ENCODE measurements at places on chromosomes 13 and 19.

DNA sequence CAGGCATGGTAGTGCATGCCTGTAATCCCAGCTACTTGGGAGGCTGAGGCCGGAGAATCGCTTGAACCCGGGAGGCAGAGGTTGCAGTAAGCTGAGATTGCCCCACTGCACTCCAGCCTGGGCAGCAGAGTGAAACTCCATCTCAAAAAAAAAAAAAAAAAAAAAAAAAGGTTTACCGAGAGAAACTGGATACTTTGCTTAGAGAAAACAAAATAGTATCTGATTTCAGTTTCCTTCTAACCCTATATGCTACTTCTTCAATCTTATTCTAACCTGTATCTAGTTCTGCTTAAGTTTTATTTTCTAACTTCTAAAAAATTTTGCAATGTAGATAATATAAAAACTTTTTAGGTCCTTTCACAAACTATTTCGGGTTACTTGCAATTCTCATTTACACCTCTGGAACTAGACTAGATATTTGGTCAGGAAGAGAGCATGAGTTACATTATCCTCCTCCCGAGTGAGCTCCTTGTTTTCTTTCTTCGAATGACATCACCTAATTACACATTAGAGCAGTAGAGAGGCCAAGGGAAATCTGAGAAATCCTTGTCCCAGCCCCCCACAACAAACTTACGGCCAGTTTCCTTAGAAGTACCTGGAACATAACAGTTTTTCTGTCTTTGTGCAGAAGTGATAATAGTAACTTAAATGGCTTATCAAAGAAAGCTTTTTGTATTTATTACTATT lies 128.9 kb downstream of the B3GLCT start:
- DNase-seq, result no peak

GRCh38 chr19:21569494-21569865 lies 64.1 kb downstream of the ZNF429 start:
- no peak for DNase-seq

DNA sequence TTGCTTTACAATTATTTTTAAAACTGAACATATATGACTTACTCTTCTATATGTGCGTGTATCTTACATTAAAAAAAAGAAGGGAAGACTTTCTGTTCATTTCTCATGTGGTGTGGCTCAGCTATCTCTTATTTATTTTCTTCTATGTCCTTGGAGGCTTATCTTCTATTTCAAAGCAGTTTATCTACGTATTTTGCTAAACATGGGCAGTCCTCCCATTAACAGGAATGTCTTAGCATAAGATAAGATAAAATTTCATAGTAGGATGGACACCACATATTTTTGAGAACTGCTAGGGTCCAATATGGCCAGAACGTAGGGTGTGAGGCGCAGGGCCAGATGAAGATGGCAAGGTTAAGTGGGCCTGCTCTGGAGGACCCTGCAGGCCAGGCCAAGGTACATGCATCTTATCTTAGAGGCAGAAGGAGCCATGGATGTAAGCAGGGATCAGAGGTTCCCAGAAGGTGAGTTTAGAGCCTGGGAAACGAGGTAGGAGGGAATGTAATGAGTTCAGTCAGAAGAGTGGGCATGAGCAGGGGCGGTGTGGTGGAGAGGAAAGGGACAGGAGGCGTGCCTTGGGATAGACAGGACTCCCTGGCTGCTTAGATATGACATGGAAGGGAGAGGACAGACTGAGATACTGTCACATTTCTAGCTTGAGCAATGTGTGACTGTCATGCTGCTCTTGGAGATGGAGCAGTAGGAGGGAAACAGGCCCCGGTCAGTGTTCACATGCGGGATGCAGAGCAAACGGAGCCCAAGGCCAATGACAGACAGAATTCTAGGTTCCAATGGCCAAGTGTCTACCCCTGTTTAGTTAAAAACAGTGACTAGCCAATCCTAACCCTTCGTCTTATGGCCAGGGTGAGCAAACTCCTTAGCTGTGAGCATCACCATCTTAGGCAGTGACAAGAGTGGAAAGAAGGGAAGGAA lies 68.6 kb upstream of the MEDAG start:
- DNase-seq, result no peak

GRCh38 chr13:75489502-75490263 lies 7.7 kb upstream of the TBC1D4 start:
- no peak for DNase-seq

DNA sequence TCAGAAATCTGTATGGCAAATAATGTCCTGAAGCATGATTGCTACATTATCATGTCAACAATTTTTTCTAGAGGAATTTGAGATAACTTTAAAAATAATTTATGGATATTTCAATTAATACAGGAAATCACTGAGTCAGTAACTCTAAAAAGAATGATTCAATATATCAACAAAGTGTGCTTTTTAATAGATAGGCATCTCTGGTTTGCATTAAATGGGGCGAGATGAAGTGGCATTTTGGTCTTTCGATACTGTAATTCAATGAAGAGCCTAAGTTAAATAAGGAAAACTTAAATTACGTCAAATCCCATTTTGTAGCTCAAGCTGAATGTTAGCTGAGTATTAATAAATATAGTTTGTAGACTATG lies 342.8 kb downstream of the DACH1 start:
- DNase-seq, result no peak

DNA sequence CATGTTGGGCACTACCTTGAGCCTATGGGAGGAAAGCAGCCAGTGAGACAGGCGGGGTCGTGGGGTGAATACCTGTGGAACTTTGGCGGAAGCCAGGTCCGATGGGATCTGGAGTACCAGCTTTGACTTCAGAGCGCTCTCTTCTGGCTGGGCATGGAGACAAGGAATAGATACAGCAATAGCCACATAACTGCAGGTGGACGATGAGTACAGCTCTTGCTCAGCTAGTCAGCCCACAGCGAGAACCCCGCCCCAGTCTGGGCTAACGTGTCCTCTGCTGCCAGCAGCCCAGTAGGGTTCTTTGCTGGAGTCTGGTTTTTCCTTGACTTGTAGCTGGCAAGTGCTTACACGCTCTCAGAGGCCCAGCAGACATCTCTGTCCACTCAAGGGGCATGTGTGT lies 83.4 kb downstream of the SIPA1L3 start:
- DNase-seq, result no peak

DNA sequence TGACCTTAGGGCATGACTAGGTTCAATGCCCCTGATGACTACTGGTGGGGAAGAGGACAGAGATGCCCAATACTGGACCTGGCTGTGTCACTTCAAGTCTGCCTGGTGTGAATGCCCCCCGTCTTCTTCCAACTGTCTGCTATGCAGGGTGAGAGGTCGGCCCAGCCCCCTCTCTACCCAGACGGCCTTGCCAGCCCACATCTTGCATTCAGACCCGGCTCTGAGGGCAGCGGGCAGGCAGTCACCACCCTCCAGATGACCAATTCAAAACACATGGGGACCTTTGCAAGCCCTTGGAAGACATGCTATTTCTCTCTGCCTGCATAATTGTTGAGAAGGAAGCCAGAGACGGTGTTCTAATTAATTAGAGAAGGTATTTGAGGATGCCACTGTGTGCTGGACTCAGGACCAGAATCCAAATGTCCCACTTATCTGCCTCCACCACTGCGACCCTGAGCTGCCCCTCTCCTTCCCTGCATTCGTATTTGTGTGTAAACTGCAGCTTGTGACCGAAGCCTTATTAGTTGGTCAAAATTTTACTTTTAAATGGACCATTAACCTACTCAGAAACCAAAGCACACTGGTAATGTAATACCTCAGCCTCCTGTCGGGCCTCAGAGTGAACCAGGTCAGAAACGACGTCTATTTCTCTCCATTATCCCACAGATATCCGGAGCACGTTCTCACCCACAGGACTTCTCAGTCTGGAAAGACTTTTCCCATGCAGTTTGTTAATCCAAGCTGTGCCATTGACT lies 407.0 kb downstream of the ZNF536 start:
- DNase-seq, result no peak

DNA sequence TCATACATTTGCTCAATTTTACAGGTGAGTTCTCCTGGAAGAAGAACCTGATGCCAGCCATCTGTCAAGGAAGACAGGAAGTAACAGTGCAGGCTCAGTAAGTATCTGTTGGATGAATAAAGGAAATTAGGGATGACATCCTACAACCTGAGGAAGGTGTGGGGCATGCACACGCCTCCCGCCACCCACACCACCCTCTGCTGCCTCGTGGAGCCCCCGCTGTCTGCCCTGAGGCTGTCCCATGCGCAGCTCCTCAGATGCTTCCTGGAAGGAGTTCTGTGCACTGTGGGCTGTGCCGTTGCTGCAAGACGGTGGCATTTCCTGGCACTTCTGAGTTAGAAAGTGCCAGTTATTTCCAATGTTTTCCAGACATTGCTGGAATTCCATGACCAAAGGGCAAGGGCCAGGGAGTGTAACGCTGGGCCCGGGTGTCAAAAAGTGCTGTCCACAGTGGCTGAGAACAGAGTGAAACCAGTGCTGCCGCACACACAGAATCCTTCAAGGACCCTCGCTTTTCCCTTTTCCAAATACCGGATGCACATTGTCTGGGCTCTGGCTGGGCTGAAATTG lies 4.2 kb upstream of the TEX29 start:
- DNase-seq, result no peak
